ENCODE measurements at places on chromosomes 3 and 15.

DNA sequence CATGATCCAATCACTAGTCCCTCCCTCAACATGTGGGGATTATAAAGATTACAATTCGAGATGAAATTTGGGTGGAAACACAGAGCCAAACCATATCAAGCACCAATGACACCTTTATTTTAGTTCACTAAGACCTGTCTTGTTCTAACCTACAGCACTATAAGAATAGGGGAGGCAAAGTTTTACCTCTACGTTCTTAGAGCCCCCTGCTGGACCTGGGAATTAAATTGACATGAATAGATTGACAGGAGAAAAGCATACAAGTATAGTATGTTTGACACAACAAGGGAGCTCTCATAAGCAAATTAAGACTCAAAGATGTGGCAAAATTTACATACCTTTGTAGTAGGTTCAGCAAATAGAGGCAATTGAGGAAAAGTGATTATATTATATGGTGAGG is 974.4 kb upstream of the ALCAM start:
- no peak for DNase-seq

DNA sequence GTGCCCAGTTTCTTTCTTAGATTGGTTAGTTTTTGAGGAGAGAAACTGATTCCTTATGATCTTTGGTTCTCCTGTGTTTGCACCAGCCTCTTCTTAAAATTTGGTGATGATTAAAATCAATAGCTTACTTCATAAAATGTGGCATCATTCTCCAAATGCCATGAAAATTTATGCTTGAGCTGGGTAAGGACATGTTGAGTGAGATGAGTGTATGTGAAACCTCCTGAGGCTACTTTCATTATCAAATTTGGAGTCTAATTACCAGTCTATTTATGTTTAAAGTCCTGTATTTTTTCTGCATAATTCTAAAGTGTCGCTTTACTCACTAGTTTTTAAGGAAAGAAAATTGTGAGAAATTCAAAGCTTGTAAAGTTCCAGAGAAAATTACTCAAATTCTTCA is 102.1 kb downstream of the DIPK2A start:
- no peak for DNase-seq

- DNase-seq, result no peak
Observed at GRCh38 chr3:110612045-110612444, 459.6 kb upstream of the NECTIN3 start.

GRCh38 chr3:15557511-15557946 is 36.0 kb upstream of the COLQ start:
- peak; percentile 73 for DNase-seq

- no peak for DNase-seq
Observed at GRCh38 chr3:153848702-153849101, 272.5 kb upstream of the ARHGEF26 start.

GRCh38 chr3:185813691-185814215 is 11.1 kb downstream of the IGF2BP2 start:
- peak; percentile 83 for DNase-seq

DNA sequence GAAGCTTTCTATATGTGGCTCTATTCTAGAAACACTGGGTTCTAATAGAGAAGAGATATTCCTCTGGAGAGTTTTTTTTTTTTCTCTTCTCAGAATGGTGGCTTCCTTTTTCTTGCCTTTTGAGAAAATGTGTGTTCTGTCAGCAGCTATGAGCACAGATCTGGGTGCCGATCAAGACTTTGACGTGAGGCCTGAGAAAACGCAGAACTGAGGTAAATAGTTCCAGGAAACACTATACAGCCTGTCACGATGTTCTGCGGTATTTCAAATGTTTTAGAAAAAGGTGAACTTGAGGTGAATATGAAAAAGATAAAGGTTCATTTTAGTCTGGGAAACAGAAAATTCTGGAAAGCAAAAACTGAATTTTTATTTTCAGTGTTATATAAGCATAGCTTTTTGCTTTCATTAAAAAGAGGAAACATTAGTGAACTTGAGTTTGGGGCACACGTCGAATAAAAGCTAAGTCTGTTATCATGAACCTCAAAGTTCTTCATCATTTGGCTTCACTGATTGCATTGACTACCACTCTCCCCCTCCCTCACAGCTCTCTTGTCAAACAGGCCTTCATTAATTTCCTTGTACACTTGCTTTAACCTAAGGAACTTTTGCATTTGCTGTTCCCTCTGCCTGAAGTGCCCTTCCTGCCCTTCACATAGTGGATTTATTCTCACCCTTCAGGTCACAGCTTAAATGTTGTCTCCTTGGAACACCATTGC is 265.1 kb downstream of the NFKBIZ start:
- DNase-seq, result no peak

All from AG10803 (cell line).